ENCODE measurements at places on chromosomes 11 and 22.

GRCh38 chr11:122692444-122692843 is 36.9 kb downstream of the UBASH3B start:
- no peak for DNase-seq

GRCh38 chr11:69957849-69958248 is 120.3 kb upstream of the ANO1 start:
- no peak for DNase-seq

DNA sequence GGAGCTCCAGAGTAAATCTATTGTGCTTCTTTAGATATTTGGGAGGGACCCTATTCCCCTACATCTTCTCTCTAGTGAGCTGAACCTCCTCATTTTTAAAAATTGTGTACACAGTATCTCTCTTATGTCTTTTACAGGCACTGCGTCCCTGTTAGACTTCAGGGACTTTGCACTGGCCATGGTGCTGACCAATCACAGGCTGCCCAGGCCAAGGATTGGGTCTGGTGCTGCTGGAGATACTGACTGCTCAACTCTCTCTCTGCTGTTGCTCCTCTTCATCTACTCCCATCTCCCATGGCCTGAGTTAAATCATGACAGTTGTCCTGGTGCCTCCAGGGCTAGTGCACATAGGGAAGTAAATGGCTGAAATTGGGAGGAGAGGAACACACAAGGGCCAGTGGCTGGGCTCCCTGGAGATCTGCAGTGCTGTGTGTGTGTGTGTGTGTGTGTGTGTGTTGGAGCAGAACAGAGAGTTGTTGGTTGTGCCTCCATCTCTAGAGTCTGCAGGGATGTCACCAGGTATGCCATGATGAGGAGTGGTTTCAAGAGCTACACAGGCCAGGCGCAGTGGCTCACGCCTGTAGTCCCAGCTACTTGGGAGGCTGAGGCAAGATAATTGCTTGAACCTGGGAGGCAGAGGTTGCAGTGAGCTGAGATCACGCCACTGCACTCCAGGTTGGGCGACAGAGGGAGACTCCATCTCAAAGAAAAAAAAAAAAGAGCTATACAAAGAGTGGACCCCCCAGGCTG is 155.3 kb downstream of the ST3GAL4 start:
- DNase-seq = no peak

GRCh38 chr22:33427461-33427860 is 369.3 kb upstream of the SYN3 start:
- no peak for DNase-seq

DNA sequence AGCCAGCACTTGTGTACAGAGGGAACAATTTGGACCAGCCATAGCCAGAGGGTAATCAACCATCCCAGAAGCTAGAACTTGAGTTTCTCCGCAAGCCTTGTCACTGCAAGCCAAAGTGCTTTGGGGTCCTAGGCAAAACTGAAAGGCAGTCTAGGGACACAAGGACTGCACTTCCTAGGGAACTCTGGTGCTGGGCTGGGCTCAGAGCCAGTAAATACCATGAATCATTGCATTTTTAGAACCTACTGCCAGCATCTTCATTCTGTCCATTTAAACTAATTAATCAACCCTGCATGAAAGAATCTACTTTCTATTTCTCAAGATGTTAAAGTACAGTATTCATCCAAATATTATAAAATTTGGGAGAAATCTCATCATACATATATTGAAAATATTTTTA is 20.0 kb downstream of the PATE3 start:
- DNase-seq = no peak

GRCh38 chr22:39381009-39381755 is 18.4 kb upstream of the TAB1 start:
- DNase-seq = no peak

- no peak for DNase-seq
Measured at GRCh38 chr11:31806928-31807798, 4.0 kb downstream of the PAX6 start.
